Stomach (tissue), 19 donors: ENCODE measurements at places on chromosomes 11 and 22. TPM values are rescaled to one million over a fixed set of nuclear protein-coding genes. Genes with fewer than 3 reads are reported as not detected.

The SLC25A18 gene
- 1.2 TPM for total RNA-seq

The ACR gene
- 0.37 TPM for total RNA-seq

The MTCH2 gene
- total RNA-seq, result 86.2 TPM

The OR52E8 gene
- not detected for total RNA-seq

The GGTLC3 gene
- total RNA-seq, result not detected

The SOX6 gene
- total RNA-seq, result 5.8 TPM

The MRGPRF gene
- total RNA-seq, result 123 TPM

The WNT11 gene
- 34.4 TPM for total RNA-seq

DNA sequence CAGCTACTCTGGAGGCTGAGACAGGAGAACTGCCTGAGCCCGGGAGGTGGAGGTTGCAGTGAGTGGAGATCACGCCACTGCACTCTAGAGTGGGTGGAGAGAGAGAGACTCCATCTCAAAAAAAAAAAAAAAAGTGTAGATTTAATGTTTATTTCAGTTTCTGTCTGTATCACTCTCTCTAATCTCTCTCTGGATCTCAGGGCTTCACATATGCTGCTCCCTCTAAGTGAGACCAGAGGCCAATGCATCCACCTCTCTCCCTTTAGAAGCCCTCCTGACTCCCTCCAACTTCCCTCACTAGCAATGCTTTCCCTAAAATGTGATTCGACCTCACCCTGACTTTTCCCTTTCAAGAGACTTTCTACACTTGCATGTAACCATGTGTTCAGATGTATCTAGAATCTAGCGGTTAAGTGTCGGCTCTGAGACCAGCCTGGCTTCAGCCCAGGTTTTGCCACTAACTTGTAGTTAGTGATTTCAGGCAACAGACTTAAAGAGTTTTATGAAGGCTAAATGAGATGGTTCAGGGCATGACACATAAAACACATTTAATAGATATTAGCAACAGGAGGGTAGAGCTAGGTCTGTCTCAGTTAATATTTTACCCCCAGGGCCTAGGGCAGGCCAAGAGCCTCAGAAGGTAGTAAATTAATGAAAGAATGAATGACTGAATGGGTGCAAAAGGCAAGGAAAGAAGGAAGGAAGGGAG, 364.3 kb downstream of the LARGE1 start:
- DNase-seq, result no peak

DNA sequence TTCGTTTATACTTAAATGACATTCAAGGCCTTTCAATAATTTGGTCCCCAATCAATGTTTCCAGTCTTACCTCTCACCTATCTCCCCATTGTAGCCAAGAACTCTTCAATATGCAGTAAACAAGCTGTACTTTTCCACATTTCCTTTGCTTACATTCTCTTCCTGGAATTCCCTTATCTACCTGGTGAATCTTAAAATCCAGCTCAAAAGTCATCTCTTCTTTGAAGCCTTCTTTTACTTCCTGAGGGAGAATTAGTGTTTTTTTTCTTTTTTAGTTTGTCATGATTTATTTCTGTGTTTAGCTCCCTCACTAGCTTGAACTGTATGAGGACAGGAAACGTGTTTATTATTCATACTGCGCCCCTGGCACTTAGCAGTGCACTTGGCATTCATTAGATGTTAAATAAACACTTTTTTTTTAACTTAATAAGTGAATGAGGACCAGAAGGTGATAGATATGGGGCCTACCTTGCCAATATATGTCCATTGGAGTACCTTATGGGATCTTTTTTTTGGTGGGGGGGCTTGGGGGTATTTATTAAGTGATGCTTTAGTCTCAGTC, 4.9 kb upstream of the PTS start:
- DNase-seq, result peak; percentile 36

DNA sequence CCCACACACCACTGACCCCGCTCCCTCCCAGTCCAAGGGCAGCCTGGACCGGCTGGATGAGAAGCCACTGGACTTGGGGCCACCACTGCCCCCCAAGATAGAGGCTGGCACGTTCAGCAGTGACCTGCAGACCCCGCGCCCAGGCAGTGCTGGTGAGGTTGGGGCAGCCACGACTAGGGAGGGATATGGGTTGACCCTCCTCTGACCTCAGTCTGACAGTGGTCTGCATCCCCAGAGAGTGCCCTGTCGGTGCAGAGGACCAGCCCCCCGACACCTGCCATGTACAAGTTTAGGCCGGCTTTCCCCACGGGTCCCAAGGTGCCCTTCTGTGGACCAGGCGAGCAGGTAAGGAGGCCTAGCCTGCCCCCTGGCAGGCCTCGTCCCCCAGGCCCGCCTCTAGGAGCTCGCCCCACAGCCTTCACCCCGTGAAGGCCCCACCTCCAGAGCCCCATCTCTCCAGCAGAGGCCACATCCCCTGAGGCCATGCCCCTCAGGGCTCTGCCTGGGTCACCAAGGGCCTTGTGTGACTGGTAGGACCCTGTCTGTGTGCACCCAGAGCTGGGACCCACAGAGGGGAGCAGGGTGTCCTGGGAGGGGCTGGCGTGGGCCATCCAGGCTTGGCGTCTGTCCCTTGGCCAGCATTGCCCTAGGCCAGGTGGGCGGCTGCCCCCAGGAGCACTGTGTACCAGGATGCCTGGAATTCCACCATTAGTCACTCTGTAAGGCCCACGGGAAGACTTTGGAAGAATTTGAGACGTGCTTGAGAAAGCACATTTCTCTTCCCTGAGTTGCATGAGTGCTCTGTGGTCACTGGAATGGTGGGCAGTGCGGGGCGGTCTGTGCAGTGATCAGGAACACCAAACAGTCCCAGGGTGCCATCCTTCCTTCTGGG, 9.4 kb downstream of the CCDC188 start:
- no peak for DNase-seq

- peak; percentile 48 for DNase-seq
These were observed 170.2 kb downstream of the BRD1 start for GRCh38 chr22:49657275-49657973.

DNA sequence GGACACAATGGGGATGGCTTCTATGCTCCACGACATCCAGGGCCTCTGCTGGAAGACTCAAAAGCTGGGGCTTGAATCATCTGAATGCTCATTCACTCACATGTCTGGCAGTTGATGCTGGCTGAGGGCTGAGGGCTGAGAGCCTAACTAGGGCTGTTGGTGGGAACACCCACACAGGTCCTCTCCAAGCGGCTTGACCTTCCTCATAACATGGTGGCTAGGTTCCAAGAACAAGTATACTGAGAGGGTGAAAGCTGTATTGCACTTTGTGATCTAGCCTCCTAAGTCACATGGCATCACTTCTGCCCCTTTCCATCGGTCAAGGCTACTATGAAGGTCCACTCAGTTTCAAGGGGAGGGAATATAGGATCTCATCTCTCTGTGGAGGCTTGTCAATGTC, 7.5 kb downstream of the TMEM151A start:
- DNase-seq, result no peak

DNA sequence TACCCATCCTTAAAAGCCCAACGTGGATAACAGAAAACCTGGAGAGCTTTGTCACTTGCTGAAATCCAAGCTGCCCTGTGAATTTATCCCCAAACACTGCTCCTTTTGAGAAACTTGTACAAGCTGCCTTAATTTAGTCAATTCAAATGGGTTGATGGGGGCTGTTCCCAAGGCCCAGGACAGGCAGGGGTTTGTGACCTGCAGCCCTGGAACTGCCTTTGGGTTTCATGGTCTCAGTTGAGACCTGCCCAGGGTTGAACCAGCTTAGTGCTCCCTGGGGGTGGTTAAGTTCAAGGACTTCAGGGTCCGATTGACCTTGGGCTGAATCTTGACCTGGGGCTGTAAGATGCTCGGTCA, 112.1 kb upstream of the OR4B1 start:
- DNase-seq, result no peak

- DNase-seq, result no peak
These were observed 132.5 kb downstream of the HIPK3 start for GRCh38 chr11:33389635-33390034.

GRCh38 chr11:27187075-27187847, 146.6 kb downstream of the BBOX1 start:
- DNase-seq, result peak; percentile 28

GRCh38 chr22:21074102-21074715, 28.5 kb downstream of the LRRC74B start:
- DNase-seq, result no peak

DNA sequence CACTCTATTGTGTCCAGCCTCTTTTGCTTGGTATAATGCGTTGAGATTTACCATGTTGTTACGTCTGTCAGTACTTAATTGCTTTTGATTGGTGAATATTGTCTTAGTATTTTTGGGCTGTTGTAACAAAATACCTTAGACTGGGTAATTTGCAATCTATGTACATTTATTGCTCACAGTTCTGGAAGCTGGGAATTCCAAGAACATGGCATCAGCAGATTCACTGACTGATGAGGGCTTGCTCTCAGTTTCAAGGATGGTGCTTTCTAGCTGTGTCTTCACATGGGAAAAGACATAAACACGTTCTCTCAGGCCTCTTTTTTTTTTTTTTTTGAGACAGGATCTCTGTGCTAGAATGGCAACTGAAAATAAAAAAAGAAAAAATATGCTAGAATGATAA, 46.7 kb upstream of the INCENP start:
- DNase-seq, result no peak

- DNase-seq, result peak; percentile 35
These were observed 2.1 kb downstream of the RTN3 start for GRCh38 chr11:63683133-63683991.

GRCh38 chr22:29343313-29343805, 27.9 kb upstream of the RASL10A start:
- DNase-seq, result peak; percentile 71

- DNase-seq, result no peak
These were observed 132.1 kb upstream of the PAX6 start for GRCh38 chr11:31943056-31943780.

GRCh38 chr11:33910296-33910957, 18.6 kb upstream of the LMO2 start:
- no peak for DNase-seq

DNA sequence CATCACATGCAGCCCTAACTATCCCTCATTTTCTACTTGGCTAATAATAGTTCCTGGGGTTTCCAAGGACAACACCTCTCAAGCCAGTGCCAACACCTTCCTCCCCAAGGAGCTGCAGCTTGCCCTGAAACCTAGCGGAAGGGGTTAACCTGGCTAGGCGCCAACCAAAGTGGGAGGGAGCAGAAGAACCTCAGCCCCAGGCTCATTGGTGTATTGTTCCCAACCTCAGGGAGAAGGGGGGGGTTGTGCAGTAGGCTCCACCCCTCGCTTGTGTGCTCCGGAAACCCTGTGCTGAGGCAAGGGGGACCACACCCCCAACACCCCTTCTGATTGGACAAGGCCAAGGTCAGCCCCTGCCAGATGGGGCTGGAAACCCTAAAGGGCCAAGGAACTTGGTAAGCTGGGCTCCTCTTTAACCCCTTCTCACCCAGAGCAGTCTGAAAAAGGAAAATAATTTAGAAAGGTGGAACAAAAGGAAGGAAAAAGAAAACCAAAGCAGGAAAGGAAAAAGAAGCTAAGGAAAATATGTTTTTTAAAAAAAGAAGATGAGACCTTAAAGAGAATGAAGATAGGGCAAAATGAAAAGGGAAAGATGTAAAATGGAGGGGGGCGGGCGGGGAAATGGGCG, 2.5 kb downstream of the MTA2 start:
- peak; percentile 89 for DNase-seq

- DNase-seq, result no peak
These were observed 3.7 kb upstream of the GAL start for GRCh38 chr11:68680541-68681231.

DNA sequence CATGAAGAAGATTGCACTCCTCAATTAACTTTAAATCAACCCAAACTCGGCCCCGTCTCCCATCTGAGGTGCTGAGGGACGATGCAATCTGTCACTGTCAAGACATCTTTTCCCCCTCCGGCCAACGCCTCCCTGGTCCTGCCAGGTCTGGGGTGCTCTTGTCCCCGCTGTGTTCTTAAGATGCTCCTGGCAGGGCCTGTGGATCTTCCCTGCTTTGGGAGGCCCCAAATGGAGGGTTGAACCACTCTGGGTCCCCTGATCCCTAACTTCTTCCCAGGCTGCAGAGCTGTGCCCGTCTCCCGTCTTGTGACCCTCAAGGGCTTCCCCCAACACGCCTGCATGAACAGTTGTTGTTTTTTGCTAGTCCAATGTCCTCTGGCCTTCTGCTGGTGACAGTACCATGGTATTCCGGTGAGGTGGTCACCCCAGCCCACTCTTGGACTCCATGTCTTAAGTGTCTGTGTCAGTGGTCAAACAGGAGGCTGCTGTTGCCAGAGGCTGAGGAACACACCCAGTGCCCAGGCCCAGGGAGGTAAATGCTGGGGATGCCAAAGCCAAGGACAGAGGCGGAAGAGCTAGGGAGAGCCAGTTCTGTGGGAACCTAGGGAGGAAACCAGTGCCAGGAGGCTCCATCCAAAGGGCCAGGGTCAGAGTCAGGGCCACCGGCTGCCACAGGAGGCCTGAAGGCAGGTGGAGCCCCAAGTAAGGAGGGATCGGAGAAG, 70.6 kb upstream of the SHANK2 start:
- DNase-seq, result no peak

DNA sequence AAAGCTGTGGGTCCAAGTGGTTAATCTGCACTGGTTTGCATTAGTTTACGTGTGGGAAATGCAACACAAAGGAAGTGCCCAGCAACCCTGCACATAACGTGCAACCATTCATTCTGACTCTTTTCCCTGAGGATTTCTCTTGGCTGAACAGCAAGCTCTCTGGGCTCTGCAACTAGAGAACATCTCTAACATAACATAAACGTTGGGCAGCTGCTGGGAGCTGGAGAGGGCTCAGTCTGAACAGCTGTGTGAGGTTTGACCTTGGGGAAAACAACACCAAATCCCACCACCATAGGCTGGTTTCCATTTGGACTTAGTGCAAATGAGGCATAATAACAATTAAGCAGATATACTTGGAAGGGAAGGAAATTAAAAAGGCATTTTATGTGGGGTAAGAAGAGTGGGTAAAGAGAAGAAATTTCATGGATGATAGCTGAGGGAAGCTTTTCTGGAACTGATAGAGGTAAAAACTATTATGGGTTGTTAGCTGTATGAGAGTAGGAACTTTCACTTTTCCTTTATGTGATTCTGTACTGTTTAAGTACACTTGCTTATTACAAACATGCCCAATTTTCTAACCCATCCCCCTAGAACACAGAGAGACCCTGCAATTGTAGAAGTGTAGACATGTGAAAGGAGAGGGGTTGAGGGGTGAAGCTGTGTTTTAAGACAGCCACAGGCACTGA, 76.2 kb downstream of the SNX19 start:
- no peak for DNase-seq

- no peak for DNase-seq
These were observed 18.9 kb downstream of the PLAAT3 start for GRCh38 chr11:63595296-63595695.

- no peak for DNase-seq
These were observed 20.7 kb downstream of the KRTAP5-5 start for GRCh38 chr11:1650034-1650917.

- no peak for DNase-seq
These were observed 206.0 kb downstream of the BRD1 start for GRCh38 chr22:49621601-49622210.

GRCh38 chr11:125167954-125168835, 3.6 kb downstream of the PKNOX2 start:
- DNase-seq, result peak; percentile 38
